GM12865 (cell line): ENCODE measurements at places on chromosomes 1 and 21.
A peak's percentile ranks its signal among the peaks of the same experiment; 100 is the strongest.

GRCh38 chr1:111483876-111484275 is 10.1 kb downstream of the C1orf162 start:
- DNase-seq, result no peak

DNA sequence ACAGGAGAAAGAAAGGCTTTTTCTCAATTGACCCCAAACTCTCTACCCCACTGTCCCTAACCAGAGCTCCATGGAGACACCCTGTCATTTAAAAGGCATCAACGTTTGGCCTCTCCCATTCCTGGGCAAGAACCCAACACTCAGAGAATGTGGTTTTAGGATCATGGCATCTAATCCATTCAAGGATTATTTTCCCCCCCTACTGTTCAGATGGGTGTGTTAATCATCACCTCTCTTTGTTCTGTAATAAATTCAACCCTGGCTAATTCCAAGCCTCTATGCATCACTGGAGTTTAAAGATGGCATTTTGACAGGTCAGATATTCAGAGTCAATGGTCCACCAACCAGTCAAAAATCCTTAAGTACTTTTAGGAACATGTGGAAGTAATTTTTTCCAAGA is 42.7 kb downstream of the TBX15 start:
- DNase-seq, result no peak

GRCh38 chr1:14521622-14522021 is 76.9 kb upstream of the KAZN start:
- peak; percentile 53 for DNase-seq

DNA sequence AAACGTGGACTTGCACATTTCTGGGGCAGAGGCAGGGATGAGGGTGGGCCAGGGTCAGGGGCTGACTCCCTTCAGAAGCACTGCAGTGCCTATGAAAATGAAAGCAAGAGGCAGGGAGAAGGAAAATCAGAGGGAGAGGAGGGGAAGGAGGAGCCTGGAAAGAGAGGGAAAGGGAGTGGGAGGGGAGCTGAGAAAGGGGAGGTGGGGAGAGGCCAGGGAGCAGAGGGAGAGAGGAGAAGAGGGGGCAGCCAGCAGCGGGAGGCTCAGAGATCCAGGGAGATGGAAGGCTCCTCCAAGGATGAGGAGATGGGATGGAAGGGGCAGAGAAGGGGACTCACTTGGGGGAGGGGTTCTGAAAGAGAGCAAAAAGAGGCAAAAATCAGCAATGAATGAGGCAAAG is 96.3 kb upstream of the KLHDC7A start:
- no peak for DNase-seq

- no peak for DNase-seq
Measured at GRCh38 chr1:23509896-23510295, 21.1 kb downstream of the E2F2 start.

DNA sequence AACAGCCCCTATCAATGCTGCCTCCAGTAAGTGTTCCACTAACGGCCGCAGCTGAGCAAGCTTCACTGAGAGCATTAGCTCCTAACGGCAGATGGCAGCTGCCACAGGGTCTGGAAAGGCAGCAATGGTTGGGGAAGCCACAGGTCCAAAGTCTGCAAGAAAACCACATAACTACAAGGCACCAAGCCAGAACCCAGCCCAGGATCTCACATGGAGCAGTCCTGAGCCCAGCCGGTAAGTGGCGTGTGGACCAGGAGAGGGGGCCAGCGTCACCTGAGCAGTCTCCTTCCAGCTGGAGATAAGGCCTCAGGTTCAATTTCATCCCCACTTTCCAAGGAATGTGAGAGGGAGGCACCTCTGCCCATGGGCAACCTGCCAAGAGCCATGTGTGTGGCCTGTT is 13.2 kb downstream of the SYT2 start:
- DNase-seq, result no peak

DNA sequence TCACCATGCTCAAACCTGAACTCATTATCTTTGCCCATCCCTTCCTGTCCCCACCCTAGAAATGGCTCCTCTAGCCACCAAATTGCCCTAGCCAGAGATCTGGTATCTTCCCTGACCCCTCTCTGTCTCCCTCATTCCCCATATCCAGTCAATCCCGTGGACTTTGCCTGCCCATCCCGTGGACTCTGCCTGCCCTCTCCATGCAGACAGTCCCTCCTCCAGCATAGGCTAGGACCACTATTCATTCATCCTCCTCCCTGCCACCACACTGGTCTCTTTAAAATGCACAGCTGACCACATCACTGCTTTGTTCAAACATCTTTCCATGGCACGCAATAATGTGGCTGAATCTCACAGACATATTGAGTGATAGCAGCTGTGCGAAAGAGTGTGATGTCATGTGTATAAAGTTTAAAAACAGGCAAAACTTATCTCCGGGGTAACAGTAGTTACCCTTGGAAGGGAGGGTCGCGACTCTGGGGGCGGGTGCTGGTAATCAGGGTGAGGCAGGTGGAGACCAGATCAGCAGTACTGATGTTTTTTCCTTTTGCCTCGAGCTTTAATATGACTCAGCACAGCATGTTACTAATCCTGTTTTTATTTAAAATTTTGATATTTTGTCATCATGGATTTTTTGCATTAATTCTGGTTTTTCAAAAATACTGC is 4.8 kb upstream of the SLC2A1 start:
- no peak for DNase-seq

- DNase-seq, result no peak
Measured at GRCh38 chr1:221886743-221887414, 145.0 kb upstream of the DUSP10 start.

- DNase-seq, result no peak
Measured at GRCh38 chr1:116708255-116708900, 40.8 kb upstream of the IGSF3 start.

DNA sequence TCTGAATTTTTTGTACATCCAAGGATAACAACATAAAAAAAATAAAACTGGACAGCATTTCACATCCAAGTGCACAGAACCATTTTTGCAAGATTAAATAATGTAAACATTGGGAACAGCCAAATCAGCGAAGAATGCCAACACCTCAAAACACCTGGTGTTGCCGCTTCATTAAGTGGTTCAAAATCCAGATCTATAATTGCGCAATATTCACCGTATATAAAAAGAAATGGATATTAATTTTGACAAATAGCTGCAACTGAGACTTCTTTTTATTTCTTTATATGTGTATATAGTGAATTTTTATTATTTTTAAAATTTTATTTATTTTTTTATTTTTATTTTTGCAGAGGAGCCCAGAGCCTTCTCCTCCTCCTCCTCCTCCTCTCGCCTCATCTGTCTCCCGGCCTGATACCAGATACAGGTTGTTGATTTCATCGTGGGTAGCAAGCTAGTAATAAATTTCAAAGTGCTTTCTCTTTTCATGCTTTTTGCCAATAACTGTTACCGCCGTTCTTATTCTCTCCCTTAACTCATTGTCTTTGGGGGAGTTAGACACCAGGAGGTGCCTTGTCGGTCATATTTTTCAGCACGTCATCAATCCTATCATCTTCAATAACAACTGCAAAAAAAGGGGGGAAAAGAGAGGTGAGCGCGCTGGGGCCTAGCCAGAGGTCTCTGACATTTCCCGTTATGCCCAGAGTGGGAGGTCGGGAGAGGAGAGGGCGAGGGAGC is 2.7 kb downstream of the CAMK2N1 start:
- no peak for DNase-seq

- peak; percentile 66 for DNase-seq
Measured at GRCh38 chr1:244450597-244451538, 841 bp downstream of the ADSS2 start.

- DNase-seq, result no peak
Measured at GRCh38 chr1:239538239-239538988, 152.0 kb downstream of the CHRM3 start.

GRCh38 chr1:92808381-92808780 is 23.5 kb upstream of the RPL5 start:
- DNase-seq, result no peak

DNA sequence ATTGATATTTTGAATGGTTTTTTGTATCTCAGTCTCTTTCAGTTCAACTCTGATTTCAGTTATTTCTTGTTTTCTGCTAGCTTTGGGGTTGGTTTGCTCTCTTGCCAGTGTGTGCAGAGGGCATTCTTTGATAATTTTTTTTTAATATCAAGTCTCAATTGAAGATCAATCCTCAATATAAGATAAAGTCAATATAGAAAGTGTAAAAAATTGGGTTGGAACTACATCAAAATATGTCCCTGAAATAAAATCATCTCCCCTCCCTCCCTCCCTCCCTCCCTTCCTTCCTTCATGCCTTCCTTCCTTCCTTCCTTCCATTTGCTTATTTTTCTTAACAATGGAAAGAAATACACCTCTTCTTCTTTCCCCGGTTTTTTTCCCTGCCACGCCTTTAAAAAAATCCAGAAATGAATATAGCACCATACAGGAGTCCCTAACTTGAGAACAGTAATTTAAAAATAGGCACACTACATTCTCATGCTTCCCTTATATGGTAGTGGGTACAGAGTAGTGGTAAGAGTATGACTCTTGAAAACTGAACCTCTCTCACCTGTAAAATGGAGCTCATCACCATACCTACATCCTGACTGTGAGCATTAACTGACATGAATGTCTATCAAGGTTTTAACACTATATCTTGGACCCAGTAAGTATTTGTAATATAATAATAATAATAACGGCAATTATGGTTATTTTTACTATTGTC is 221.9 kb downstream of the GIPC2 start:
- no peak for DNase-seq

- DNase-seq, result no peak
Measured at GRCh38 chr1:7613851-7614205, 157.3 kb upstream of the VAMP3 start.

- DNase-seq, result peak; percentile 60
Measured at GRCh38 chr1:180343921-180344769, 114.1 kb downstream of the LHX4 start.

GRCh38 chr1:119743776-119744597 is 24.7 kb downstream of the HMGCS2 start:
- peak; percentile 68 for DNase-seq
